ENCODE measurements at places on chromosomes 5 and 9. TPM values are rescaled to one million over a fixed set of nuclear protein-coding genes. Genes with fewer than 3 reads are reported as not detected.

DNA sequence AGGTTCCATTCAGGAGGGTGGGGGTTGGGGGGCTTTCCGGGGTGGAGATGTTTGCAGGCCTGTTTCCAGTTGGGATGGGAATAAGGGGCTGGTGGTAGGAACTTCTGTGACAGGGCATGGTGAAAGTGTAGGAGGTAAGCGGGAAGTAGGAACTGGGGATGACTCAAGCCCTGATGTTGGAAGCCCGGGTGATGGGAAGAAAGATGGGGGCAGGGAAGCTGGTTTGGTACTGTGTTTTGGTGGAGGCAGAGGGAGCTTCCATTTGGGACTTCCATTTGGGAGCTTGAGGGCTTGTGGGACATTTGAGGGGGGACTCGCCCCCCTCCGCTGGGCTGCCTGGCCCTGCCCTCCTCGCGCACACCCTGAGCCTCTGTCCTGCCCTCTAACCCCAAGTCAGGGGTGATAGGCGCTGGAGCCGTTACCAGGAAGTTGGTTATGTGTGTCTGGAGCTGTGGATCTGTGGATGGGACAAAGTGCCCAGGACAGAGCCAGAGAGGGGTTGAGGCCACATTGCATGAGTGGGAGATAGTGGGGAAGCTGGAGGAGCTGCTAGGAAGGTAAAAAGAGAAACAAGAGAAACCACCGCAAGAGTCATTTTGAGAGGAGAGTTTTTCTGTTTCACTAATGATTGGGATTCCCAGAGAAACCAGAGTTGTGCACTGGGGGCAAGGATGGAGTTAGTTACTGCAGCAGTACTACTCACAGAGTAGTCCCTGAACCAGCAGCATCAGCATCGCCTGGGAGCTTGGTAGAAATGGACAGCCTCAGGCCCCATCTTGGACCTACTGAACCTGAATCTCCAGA is 6.6 kb downstream of the RGS14 start:
- DNase-seq, result no peak

DNA sequence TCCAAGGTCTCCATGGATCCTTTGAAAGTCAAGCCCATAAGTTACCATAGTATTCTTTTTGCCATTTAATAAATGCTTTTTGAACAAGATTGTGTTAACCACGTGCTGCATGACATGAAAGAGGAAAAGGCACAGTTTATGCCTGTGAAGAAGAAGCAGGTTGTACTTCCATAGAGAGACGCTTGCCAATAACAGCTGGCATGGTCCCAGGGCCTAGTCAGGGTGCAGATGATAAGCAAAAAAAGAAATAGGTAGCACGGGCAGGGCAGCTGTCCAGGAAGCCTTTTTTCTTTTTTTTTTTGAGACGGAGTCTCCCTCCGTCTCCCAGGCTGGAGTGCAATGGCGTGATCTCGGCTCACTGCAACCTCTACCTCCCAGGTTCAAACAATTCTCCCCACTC is 71.8 kb upstream of the CLINT1 start:
- DNase-seq, result no peak

DNA sequence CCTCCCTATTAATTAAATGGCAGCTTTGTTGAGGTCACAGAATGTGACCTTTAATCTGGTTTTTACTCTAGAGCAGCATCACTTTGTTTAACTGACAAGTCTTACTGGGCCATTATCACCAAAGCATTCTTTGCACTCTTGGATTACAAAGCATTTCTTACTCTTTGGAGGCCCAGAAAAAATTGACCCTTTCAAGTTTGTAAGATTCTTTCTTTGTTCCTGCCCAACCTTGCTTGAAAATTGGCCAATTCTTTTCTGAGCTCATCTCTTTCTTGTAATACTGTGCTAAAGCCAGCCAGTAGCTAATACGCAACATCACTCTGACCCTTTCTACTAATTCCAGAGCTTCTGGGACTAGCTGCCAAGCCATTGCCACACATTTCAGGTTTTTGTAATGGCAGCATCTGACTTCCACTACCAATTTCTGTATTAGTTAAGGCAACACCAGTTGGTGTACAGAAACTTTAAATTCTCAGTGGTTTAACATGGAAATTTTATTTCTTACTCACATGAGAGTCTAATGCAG is 131.6 kb downstream of the PRDM6 start:
- DNase-seq, result no peak

- no peak for DNase-seq
Observed at GRCh38 chr9:87475463-87475862, 22.2 kb upstream of the DAPK1 start.

The COL15A1 gene
- not detected for total RNA-seq

The MYMK gene
- not detected for total RNA-seq

DNA sequence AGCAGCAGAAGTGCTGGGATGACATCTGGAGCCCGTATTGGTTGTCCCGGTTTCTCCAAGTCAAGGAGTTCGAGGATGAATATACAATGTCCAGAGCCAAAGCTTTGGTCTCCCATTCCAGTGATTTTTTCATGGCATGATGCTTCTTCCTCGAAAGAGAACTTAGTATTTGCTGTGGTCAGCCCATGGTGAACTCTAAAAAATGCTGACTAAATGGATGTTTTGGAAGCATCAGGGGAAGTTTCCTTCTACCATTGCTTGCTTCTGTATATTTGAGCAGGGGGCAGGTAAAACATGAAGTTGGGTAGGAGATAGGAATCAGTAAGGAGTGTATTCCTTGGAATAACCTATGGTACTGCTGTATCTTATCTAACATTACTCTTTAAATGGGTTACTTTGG is 8.6 kb downstream of the TTC23L start:
- no peak for DNase-seq

Data from HT-29 (cell line).